ENCODE measurements at places on chromosomes 13 and 19.

- no peak for DNase-seq
These were observed 268.3 kb downstream of the RFC3 start for GRCh38 chr13:34086281-34086680.

DNA sequence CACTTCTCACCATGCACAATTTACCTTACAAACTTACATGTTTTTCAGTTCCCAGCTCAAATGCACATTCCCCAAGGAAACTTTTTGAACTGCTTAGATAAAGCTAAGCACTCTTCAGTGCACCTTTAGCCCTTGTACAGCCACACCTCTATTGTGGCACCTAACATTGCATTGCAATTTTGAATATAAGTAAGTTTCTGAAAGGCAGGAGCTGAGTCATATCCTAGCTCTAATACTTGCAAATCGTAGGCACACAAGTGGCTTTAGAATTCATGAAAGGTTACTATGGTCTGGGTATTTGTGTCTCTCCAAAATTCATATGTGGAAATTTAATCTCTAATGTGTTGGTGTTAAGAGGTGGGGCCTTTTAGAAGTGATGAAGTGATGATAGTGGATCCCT, 4.9 kb upstream of the ESD start:
- no peak for DNase-seq

- no peak for DNase-seq
These were observed 429.0 kb upstream of the MIR17HG start for GRCh38 chr13:90918536-90918935.

DNA sequence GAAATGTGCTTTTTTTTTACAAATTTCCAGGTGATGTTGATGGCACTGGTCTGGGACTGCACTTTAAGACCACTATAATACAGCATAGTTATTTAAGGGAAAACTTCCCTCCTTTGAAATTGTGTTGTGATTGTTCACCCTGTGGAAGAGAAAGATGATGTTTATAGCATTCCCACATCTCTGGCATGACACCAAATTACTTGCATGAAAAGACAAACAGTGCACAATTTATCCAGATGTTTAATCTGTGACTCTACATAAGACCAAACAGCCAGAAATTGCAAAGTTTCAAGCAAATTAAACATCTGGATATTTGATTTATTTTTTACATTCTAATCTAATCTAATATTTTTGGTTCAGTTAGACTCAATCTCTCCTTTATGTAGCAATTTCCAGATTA, 51.6 kb downstream of the UFM1 start:
- DNase-seq, result no peak

GRCh38 chr13:108508263-108508662, 121.1 kb upstream of the MYO16 start:
- no peak for DNase-seq

DNA sequence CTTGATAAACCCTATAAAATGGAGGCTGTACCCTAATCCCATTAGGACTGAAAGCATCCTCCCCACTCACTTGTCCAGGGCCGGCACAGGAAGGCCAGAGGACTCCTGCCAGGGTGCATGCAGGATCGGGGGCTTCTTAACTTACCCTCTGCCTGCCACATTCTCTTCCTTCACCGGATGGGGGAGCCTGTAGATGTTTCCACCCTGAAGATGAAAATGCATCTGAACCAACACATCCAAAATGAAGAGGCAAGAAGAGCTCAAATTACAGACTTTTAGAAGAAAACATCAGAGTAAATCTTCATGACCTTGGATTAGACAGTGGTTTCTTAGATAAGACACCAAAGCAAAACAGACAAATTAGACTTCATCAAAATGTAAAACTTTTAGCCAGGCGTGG, 25.9 kb upstream of the NAPA start:
- no peak for DNase-seq

DNA sequence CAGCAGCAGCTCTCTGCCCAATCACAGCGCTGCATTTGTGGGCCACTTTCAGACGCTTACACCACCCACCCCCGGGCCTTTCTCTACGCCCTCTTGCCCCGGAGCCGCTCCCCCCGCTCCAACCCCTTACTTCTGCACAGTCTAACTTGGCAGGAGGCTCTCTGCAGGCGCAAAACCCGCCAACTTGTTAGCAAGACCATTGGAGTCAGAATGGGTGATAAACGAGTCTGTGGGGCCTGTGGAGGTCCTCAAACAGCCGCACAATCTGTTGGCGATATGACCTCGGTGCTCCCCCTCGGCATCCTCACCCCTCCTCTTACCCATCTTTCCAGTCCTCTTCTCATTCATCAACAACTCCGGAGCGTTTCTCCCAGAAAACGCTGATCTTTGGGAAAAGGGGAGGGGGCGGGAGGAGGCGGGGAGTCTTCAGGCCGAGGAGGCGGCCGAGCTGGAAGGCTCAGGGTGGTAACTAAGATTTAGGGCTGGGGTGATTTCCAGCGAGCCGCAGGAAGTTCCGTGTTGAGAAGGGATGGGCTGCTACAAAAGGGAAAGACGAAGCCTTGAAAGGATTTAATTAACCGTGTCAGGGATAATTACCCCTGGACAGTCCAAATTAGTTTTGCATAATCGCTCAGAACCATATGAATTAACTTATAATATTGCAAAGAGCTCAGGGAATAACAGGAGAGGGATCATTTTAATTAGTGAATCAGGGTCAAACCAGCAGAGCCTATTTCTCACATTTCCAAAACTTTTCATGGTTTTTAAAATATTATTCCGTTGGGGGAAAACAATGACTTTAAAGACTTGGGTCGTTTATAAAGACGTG, 4.1 kb downstream of the SOX21 start:
- DNase-seq, result no peak

DNA sequence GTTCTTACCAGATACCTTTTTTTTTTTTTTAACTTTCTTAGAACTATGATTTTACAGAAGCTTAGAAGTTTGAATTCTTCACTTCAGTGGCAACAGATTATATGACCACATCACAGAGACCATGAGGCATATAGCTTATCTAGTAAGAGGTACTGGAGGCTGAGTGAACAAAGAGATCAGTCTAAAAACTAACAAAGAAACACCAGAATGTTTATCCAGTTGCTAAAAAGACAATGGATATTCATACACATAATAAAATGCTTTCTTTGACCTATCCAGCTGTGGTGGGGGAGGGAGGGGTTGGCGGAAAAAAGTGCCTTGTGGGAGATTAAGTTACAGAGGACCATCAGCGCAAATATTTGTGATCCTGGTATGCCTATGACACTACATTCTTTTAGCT, 34.7 kb upstream of the SLITRK6 start:
- no peak for DNase-seq

- no peak for DNase-seq
These were observed 290.2 kb downstream of the IRS2 start for GRCh38 chr13:109496216-109496615.

DNA sequence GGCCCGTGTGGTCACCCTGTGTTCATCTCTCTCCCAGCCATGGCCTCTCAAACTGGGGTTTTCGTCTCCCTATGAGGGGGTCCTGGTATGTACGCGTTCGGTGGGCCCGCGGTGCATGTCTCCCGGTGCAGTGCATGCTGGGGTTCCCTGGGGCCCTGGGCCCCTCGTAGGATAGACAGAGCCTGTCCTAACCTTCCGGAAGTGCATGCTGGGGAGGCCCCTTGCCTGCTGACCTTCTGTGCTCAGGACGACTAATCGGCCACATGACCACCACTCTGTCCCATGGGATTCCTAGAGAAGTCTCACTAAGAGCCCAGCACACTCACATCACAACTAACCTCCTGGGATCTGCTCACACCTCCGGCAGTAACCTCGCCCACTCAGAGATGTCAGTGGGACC, 4.9 kb upstream of the USE1 start:
- no peak for DNase-seq

DNA sequence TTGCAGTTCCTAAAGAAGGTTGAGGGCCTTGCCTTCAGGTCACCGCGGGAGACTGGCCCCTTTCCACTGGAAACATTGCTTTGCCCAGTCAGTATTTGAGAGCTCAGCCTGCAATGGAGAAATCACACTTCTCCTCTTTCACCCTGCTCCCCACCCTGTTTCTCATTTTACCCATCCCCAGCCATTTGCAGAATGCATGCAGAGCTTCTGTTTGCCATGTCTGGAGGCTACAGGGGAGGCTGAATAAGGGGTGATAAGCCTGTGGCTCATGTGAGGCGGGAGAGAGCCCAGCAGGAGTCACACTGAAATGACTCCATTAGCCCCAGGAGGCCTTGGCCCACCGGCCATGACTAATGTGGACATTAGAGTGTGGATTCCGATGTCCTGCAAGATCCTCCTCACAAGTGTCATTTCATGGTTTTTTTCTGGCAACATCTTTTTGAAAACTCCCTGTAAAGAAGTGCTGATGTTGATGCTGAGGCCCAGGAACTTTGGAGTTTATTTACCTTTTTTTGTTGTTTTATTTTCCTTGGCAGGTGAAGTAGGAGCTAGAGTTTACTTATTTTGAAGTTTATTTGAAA, 6.3 kb downstream of the SPINT2 start:
- DNase-seq, result no peak

- DNase-seq, result no peak
These were observed 34.9 kb downstream of the SIPA1L3 start for GRCh38 chr19:37941782-37942515.

- no peak for DNase-seq
These were observed 8.1 kb upstream of the ATG4D start for GRCh38 chr19:10535613-10536012.

DNA sequence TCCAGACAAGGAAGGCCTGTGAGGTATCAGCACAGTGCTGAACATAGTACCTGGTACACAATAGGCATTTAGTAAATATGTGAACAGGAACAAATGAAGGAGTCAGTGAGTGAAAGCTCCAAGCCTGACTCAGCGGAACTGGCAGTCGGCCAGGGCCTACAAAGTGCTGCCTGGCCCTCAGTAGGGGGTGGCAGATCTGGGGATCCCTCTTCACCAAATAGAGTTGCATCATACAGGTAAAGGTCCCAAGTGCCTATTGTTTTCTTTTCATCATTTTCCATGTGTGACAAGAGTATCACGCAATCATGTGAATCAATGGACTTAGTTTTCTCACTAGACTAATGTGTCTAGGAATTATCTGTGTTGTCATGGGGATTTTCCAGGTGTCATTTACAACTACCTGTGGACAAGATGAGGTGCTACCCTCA, 9.2 kb downstream of the CYP2B6 start:
- DNase-seq, result no peak

GRCh38 chr13:77728265-77729125, 31.0 kb downstream of the SLAIN1 start:
- DNase-seq, result no peak

DNA sequence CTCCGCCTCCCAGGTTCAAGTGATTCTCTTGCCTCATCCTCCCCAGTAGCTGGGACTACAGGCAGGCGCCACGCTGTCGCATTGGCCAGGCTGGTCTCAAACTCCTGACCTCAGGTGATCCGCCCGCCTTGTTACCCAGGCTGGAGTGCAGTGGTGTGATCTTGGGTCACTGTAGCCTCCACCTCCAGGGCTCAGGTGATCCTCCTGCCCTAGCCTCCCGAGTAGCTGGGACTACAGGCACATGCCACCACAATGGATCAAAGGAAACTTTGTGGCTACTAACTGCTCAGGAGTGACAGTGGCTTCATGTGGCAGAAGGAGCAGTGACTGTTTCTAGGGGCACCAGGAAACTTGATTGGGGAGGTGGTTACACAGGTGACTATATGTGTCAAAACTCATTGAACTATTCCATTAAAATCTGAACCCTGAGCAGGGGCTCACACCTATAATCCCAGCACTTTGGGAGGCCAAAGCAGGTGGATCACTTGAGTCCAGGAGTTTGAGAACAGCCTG, 3.8 kb upstream of the LGALS7B start:
- no peak for DNase-seq

GRCh38 chr19:38401148-38401547, 1.7 kb upstream of the FAM98C start:
- DNase-seq, result no peak

DNA sequence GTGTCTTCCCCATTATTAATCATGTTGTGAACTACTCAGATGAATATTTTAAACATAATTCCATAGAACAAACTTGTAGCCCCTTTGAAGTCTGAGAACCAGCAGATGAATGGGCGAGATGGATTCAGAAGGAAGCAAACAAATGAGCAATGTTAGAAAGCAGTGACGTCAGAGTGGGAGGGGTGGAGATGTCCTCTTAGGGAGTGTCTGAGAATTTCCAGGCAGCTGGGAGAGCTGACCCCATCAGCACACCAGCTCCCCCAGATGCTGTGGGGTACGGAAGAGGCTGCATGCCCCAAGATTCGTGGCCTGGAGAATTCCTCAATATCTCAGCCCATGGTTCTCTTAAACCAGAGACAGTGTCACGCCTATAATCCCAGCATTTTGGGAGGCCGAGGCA, 68.6 kb downstream of the DPF1 start:
- no peak for DNase-seq

DNA sequence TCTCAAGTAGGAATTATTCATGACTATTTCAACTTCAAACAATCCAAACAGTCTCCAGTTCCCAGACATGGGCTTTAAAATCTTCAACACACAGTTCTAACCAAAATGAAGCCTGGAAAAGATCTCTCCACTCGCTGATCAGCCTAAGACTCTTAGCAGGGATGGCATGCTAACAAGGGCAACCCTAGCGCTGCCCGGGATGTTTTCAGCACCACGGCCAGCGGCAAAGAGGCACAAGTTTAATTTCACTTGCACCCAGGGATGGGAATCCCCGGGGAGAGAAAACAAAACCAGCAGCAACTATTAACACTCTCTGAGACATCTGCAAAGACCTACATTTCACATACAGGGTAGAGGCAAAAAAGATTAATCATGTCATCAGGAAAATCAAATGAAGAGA, 43.0 kb downstream of the CACNA1A start:
- no peak for DNase-seq

GRCh38 chr13:69292789-69293425, 814.7 kb upstream of the ATXN8OS start:
- no peak for DNase-seq

DNA sequence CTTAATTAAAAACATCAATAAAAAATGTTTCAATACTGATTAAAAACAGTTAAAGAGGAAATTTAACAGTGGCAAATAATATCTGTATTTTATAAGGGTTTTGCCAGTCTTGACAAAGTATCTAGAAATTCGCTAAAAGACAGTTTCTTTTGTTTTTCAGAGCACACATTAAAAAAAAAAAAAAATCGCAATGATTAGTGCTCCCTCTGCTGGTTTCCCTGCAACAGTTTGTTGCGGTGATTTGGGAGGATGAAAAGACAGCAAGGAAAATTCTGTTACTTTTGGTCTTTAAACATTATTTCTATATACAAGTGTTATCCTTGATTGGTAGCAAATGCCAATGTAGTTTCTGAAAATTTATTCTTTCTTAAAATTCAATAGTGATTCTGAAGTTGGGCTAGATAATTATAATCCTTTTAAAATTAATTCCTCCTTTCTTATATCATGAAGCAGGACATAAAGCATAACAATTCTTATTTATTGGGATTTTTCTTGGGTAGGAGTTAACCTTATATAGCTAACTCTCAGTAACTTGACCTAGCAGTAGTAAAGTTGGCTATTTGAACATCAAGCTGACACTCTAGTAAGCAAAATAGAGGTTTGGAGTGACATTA, 23.1 kb upstream of the SPRY2 start:
- no peak for DNase-seq

DNA sequence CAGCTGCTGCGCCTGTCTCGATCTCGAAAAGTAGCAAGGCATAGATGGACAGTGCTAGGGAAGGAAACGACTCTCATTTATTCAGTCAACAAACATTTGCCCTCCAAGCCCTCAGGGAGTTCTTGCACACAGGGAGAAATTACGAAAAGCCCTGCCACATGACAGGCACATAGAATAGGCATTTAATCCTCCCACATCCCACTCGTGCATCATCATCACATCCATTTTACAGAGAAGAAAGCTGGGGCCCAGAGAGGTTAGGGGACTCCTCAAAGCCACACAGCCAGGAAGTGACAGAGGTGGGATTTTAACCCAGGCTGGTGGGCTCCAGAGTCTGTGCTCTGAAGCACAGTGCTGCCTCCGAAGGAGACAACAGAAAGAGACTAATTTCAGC, 11.6 kb downstream of the TMEM221 start:
- no peak for DNase-seq
